Left renal pelvis (tissue), 4 donors: ENCODE measurements at places on chromosomes 1 and 21. TPM values are rescaled to one million over a fixed set of nuclear protein-coding genes. Genes with fewer than 3 reads are reported as not detected.

TMEM82 gene
- polyA plus RNA-seq, result not detected

ELAPOR1 gene
- 1.7 TPM for polyA plus RNA-seq

- no peak for DNase-seq
These were observed 656.8 kb upstream of the NCAM2 start for GRCh38 chr21:20341431-20341830.

PLCH2 gene
- polyA plus RNA-seq, result 1.8 TPM

CRYAA gene
- polyA plus RNA-seq, result not detected

- no peak for DNase-seq
These were observed 320.2 kb downstream of the PTPRC start for GRCh38 chr1:198959032-198959431.

DNA sequence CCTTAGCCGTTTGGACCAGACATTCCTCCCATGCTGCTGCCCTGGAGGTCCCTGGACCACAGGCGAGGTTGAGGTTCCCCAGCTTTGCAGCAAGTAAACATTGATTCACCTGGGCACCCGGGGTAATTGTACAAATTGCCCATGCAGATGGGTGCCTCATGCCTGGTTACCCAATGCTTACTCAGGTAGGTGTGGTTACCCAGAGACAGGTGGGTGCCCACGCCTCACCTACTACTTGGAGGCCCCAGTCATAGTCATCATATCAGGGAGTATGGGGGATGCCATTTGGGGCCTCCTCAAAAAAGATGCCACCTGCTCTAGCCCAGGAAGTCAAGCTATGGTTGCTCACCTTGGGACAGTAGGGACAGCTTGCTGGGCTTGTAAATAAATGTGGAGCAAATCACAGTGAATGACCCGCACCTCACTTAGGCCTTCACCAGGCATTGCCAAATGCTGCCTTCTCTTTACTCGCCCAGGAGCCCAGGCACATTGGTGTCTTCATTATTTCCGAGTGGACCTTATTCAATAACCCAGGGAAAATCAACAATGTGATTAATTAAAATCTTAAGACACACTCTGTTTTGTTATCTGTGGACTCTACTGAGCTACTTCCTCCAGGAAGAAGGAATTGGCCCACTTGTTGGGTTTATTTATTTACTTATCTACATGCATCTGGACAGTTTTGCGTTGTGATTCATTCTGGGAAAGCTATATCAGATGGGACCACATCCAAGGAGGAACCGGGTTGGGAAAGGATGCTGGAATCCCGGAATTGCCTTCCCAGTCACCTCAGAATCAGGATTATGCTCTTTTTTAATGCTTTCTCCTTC is 35.6 kb upstream of the GRHL3 start:
- no peak for DNase-seq
